ENCODE measurements at places on chromosomes 1 and 21.

DNA sequence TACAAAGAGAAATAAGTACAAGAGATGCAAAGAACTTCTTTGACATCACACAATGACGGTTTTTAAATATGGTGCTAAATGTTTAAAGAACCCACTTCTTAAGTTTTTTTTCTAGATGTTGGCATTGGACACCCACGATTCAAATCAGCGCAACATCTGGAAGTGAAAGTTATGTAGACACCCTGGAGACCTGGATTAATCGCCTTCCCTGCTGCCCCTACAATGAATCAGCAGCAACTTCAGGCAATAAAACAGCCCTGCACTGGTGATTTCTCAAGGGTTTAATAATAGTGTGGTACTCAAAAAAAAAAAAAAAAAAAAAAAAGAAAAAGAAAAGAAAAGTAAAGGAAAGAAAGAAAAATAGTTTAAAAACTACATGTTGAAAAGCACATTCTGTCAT lies 248.3 kb downstream of the NUF2 start:
- no peak for ATAC-seq

- no peak for ATAC-seq
Observed at GRCh38 chr1:32045772-32046171, 27.0 kb upstream of the TMEM39B start.

GRCh38 chr1:230077011-230077410 lies 10.0 kb downstream of the GALNT2 start:
- no peak for ATAC-seq

GRCh38 chr1:164577291-164577690 lies 18.3 kb downstream of the PBX1 start:
- ATAC-seq = no peak

- ATAC-seq = no peak
Observed at GRCh38 chr1:225769687-225770086, 7.9 kb upstream of the SRP9 start.

DNA sequence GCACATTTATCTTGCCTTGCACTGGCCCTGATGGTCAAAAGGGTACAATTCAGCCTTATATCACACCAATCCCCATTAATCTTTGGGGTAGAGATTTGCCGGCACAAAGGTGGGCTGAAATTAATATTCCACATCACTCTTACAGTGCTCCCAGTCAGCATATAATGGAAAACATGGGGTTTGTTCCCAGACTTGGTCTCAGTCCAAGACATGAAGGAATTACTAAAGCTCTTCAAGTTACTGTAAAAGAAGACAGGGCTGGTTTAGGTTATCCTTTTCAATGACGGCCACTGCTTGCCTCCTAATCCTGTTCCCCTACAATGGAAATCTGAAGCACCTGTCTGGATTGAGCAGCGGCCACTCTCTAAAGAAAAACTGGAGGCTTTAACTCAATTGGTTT lies 160.7 kb downstream of the IER5 start:
- ATAC-seq = no peak

GRCh38 chr1:234089396-234089795 lies 184.9 kb downstream of the SLC35F3 start:
- no peak for ATAC-seq

DNA sequence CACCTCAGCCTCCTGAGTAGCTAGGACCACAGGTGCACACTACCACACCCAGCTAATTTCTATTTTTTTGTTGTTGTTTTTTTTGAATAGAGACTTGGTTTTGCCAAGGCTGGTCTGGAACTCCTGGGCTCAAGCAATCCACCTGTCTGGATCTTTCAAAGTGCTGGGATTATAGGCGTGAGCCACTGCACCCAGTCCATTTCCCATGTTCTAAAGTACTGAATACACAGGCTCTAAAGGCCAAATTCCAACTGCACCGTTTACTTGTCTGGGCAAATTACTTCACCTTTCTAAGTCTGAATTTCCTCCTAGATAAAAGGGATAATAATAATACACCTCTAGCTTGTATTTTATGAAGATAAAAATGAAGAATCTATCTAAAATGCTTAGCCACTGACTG lies 39.6 kb downstream of the FRRS1 start:
- ATAC-seq = no peak

GRCh38 chr1:27218736-27219135 lies 15.7 kb upstream of the WDTC1 start:
- ATAC-seq = no peak

- peak; percentile 69 for ATAC-seq
Observed at GRCh38 chr1:229951856-229952534, 115.0 kb upstream of the GALNT2 start.

DNA sequence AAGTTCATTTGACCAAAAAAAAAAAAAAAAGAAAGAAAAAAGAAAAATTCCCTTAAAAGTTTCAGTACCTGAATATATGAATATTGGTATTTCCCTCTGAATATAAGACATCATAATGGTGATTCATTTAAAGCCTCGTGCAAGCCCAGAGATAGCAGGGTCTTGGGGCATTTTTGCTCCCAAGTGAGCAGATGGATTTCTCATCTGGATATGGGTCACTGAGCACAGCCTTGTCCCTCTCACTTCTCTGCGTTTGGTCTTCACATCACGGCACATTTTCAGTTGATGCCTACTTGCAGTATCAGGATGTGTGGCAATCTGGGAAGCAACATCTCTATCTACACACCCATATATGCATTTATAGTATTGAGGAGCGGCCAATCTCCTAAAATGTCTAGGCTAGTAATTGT lies 12.7 kb downstream of the CD58 start:
- no peak for ATAC-seq

- ATAC-seq = no peak
Observed at GRCh38 chr1:21707086-21707840, 38.1 kb upstream of the RAP1GAP start.

GRCh38 chr1:8598783-8599182 lies 218.7 kb downstream of the RERE start:
- ATAC-seq = peak; percentile 10

DNA sequence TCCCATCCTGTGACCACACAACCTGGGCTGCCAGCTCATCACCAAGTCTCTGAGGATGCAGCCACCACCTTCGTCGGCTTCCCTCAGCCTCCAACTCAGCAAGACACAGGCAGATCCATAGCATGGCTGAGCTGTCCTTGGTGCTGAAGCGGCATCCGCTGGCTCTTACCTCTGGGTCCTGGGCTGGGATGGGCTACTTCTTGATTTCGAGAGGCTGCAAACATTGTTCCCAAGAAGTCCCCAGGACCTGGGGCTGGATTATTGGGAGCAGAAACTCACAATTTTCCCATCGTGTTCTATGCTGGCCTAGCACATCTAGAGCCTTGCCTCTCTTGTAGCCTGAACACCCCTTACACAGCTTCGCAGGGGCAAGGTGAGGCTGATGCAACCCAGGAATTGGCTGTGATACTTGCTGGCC lies 24.9 kb upstream of the C1QA start:
- ATAC-seq = peak; percentile 53

- peak; percentile 16 for ATAC-seq
Observed at GRCh38 chr1:10738061-10739058, 58.1 kb downstream of the CASZ1 start.

- ATAC-seq = no peak
Observed at GRCh38 chr21:38834725-38835124, 29.0 kb downstream of the ETS2 start.

DNA sequence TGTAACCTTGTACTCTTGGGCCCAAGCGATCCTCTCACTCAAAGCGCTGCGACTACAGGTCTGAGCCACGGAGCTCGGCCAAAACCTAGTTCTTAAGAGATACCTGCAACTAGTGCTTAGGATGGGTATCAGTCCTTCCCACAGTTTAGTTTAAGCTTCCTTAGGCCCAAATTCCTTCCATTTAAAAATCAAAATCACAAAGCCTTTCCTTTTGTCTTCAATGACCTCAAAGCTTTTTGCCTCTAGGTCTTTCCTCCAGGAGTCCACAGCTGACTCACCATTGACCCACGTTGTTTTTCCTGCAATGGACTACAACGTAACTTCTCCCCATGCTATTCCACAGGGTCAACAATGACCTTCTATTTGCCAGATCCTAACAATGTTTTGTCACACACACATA lies 64.0 kb downstream of the APP start:
- ATAC-seq = no peak

DNA sequence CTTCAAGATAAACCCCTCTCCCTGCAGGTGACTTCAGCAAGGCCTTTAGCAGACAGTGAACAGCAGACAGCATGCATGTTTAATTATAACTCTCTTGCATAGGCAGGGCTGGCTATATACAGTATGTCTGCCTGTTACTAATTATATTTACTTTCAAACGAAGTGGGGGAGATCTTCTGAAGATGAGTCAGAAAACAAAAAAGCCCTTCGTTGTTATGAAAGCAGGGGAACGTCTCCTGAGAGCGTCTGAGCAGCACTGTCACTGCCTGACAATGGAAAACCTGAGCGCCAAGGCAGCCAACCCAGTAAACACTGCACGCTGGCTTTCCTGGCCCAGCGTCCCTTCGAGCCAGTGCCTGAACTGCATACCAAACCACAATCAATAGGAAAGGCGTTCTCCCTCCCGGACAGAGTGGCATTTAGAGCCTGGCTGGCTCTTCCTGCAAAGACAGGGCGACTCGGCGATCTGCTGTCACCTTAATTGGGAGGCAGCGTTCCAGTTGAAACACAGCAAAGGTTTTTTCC lies 54.1 kb downstream of the TOMM20 start:
- no peak for ATAC-seq

DNA sequence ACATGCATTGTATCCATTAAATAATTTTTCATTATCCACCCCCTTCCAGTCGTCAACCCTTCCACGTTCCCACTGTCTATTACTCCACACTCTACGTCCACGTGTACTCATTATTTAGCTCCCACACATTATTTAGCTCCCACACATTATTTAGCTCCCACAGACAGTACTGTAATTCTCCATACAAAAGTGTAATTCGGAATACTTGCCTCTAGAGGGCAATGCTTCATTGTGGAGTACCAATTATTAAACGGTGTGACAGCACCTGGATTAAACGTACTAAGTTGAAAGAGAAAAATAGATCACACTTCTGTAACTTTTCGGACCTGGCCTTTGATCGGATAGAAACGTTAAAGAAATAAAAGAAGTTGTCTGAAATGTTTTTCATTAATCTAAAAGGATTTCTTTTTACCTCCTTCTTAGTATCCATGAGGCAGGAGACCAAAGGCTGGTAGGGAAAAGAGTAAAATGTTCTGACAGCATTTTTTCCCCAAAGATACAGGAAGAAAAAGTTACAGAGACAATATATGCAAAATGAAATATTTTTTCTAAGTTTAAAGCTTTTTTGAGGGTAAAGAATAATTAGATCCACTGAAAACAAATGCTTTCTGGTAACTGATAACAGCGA lies 99.2 kb downstream of the LHX8 start:
- peak; percentile 74 for ATAC-seq

DNA sequence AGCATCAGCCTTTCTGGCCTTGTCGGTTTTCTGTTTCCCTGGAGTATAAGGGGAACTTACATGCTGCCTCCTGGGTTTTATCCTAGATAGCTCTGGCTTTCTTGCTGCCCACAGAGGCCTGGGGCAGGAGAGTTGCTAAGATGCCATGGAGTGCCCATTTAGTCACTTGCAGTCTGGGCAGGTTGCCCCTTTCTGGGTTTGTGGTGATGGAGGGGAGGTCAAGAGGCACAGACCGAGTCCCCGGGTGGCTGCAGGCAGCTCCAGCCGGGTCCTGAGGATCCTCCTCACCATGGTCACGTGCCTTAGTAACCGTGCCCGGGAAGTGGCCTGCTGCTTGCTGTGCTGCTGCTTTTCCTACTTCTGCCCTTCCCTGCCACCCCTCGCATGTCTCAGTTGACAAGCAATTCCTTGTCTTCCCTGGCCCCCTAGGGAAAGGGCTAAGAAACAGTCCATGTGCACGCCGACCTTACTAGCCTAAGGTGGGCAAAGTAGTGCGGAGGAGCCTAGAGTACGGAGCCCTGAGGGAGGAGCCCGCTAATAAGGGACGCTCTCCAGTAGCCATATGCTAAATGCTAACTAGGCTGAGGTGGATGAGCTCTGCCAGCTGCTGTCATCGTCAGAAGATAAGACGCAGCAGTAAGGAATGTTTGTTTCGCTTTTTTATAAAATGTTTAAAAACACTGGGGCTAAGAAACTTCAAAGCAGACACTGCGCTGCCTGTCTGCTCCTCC lies 34.8 kb downstream of the CLCA1 start:
- no peak for ATAC-seq
